ENCODE measurements at places on chromosomes 12 and 14.

DNA sequence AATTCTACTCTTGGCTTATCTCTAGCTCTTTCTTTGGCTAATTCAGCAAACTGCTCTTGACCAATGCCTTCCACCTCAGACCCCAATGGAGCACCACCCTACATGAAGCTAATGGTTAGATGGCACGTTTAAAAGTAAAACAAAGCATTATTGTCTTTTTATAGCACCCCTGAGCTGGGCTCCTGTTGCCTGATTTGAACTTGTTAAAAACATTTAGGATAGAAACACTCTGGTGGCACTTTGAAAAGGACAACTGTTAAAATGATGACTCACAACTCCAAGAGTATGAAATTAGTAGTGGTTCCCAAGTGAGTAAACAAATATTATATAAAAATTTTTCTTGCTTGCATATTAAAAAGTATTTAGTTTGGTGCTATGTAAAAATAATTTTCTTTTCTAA is 299.6 kb upstream of the DCN start:
- no peak for DNase-seq

DNA sequence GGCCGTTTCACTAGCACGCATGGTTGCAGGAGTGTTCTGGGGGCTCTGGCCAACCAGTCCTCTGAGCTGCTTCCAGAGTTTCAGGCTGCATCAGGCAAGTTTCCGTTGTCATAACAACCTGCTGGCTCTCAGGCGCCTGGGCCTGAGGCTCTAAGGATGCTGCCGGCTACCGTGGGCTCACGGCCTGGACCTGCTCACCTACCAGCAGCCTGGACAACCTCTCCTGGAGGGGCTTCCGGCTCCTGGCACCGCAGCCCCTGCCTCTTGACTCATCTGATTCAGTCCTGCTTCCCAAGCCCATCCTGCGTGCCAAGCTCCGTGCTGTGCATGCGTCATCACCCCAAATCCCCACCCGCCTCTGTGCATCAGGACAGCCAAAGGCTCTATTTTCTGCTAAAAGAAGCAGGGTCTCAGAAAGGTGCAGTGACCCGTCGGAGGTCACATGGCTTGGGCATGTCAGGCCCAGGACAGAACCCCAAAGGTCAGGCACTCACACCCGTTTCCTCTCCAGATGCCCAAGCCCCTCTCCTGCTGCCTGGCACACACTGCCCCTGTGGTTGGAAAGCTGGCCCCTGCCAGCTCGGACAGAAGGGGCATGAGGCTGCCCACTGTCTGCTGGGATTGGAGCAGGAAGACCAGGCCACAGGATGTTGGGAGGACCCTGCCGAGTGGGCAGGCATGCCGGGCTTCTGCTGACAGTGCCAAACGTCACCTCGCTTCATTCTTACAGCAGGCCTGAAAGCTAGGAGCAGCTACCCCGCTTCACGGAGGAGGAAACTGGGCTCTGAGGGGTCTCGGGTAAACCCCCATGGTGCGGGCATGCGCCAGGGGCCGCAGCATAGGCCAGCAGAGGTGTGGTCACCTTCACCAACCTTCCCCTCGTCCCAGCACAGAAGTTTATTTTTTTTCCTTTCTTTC is 5.7 kb downstream of the BEGAIN start:
- no peak for DNase-seq

DNA sequence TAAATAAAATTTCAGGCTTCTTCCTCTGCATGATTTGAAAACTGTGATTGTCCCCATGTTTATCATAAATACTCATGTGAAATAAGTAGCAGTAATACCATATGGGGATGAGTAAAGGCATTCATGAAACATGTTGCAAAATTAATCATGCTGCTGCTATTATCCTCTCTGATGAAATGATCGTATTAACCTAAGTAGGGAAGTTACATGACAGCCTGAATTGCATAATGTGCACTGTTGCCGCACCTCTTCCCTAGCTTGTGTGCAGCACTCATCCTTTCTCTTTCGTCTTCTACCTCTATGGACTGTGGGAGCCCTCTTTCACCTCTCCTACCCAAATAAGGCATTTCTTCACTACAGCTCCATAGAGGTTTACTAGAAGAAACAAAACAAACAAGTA is 367.6 kb downstream of the SOX5 start:
- DNase-seq = no peak

DNA sequence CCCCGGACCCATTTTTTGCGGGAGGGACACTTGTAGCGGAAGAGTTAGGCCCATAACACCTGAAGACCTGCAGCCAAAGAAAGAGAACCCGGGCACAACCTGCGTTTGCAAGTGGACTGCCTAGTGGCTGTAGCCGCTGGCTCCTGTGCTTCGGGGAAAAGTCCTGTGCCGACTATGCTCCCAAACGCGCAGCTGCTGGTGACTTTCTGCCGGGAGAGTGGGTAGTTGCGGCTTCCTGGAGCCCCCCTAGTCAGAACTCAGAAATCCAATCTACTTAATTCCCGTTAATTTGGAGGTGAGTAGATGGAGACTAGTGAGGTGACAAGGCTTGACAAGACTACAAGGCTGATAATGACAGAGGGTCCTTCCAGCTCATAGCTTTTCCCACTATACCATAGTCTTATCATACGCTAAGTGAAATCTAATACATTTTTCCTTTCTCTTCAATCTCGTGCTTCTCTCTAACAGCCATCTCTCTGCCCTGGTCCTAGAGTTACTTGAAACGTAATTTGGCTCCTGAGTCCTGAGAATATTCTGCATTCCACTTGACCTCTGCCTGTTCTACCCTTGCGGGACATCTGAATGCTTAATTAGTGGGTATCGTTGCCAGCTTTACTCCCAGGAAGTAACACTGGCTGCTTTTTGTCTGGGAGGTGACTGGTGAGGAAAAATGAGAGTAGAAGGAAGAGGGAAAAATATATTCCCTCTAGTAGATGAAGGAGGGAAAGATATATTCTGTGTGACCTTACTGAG is 556 bp downstream of the MTHFD1 start:
- DNase-seq = peak; percentile 32

DNA sequence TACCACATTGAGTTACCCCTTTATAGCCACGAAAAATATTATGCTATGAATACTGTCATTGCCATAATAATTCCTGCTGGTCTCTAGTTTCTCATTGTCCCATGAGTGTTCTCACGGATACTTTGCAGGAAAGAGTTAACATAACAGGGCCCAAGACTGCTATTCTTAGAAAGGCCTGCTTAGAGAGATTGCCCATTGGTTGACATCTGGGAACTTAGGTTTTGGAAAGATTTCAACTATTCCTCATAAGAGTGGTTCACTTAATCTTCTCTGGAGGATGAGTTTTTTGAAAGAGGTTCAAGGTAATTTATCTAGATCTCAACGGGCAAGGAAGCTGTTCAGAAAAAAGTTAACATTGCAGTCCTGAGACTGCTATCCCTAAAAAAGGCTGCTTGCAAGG is 18.4 kb upstream of the PRPF39 start:
- peak; percentile 16 for DNase-seq

DNA sequence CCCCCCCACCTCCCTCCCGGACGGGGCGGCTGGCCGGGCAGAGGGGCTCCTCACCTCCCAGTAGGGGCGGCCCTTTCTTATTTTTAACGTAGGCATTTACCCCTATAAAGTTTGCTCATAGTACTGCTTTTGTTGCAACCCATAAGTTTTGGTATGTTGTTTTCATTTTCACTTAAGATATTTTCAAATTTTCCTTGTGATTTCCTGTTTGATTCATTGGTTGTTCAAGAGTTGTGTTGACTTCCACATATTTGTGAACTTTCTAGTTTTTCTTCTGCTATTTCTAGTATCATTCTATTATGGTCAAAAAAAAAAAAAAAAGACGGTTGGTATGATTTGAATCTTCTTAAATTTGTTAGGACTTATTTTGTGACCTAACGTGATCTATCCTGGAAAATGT is 6.5 kb downstream of the NOXRED1 start:
- no peak for DNase-seq

GRCh38 chr12:132318135-132318534 is 11.3 kb downstream of the GALNT9 start:
- DNase-seq = no peak

GRCh38 chr12:57103856-57104255 is 7.3 kb downstream of the STAT6 start:
- peak; percentile 12 for DNase-seq

- no peak for DNase-seq
These were observed 24.7 kb downstream of the RNF34 start for GRCh38 chr12:121424624-121424975.

DNA sequence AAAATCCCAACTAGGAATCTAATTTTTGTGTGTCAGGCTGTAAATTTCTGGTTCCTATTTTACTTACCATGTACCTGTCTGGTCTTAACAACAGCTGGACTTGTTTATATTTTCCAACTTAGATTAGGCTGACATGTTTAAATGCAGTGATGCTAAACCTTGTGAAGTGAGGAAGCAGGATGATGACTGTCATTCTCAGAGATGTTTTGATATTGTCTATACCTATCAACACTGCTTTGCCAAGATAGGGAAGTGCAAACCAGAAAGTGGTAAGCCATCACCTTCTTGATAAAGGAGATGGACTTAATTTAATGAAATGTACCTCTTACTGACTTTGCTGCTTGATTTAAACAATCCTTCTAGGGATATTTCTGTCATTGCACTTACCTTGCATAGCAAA is 2.1 kb downstream of the BICD1 start:
- DNase-seq = no peak

DNA sequence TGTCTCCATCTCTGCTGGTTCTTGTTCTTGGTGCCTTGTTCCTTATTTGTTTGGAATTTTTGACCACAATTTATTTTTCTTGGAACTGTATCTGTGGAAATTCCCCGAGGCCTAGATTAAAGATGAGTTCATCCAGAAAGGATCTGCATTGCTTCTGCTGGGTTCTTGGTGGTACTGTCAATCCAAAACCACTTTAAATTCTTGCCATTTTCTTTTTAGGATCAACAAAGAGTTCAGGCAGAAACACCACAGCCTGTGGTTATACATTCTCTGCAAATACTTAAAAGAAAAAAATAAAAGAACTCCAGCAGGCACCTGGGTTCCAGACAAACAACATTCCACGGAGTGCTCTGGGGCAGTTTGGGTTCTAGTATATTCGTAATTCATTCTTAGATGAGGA is 6.0 kb upstream of the VAMP1 start:
- DNase-seq = peak; percentile 89

DNA sequence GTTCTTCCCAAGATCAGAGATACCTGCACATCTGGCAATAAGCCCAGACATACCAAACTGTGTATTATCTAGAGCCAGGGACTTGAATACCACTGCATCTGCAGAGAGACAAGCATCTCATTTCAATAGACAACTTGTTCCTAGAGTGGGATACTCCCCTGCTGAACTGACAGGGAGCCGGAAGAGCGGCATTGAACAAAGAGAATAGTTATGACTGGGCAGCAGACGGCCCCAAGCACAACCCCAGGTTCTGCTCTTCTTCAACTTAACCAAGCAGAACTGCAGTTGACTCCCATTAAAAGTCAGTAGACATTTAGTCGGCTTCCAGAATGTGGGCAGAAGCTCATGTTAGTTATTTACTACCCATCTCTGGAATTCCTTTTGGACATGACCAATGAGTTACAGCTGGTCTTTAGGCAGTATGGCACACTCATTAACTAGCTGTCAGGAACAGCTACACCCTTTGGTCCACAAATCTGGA is 112.9 kb downstream of the HMGA2 start:
- DNase-seq = peak; percentile 54

GRCh38 chr12:6695313-6696045 is 5.1 kb downstream of the PIANP start:
- DNase-seq = no peak

DNA sequence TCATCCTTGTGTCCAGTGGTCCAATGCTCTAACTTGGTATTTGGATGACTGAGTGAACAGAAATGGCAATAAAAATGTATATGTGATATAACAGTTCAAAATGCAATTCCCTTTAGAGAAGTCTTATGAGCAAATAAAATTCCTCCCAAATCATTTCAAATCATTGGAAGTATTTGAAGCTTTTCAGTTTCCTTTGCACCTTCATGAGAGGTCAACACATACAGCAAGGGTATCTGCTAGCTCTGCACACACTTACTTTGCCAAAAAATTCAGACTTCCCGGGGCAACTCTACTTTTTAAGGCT is 423.7 kb downstream of the ATP23 start:
- no peak for DNase-seq

GRCh38 chr12:2390133-2390532 is 337.3 kb downstream of the CACNA1C start:
- DNase-seq = no peak

DNA sequence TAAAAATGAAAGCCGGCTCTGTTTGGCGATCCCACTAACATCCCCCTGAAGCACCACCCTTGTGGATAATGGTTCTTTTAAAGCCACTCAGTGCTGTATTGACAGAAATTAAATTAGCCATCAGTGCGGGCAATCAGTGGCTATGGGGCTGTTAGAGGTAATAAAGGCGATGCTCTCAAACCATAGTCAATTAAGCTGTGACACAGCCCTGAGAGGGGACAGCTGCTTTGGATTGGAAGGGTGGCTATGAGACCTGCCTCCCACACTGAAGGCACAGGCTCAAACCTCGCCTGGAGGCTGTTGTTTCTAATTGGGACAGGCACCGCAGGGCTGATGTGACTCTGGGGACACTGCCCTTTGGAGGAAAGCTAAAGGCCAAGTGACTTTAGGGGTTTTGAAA is 562.2 kb downstream of the VRK1 start:
- no peak for DNase-seq

DNA sequence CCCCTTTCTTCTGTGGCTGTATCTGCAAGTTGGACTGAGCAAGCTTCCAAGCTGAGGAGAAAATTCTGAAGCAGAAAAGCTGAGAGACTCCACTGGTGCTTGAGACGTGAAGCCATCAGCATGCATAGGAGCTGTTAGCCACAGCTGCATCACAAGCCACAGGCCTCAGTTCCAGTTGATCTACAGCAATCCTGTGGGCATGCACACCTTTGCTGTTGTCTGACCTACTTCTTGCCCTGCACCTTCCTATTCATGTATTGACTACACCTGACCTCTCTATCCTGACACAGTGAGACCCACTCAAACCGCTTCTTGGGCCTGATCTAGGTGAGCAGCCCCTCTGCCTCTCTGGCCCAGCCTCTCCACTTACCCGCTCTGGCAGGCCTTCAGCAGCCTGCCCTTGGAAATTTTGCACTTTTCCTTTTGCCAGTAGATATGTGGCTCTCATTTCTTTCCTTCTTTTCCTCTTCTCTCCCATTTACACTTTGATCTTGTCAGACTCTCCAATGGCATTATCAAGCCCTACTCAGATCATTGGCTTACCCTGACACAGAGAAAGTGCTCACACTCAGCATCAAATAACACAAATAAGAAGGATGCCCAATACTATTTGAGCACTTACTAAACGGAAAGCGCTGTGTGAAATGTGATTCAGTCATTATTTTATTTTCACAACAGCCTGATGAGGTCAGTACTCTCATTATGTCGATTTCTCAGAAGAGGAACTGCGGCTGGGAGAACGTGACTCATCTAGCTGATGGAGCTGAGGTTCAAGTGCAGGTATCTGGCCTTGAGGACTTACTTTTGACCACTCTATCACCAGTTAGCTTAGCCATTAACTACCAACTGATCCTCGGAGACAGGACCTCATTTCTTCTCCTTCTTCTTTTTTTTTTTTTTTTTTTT is 21.9 kb upstream of the PTGR2 start:
- peak; percentile 85 for DNase-seq

- no peak for DNase-seq
These were observed 8.5 kb downstream of the CDCA4 start for GRCh38 chr14:105012171-105012985.
